ENCODE measurements at places on chromosomes 2 and 18.

- peak; percentile 71 for DNase-seq
These were observed 103.8 kb downstream of the ASAP2 start for GRCh38 chr2:9310377-9310776.

DNA sequence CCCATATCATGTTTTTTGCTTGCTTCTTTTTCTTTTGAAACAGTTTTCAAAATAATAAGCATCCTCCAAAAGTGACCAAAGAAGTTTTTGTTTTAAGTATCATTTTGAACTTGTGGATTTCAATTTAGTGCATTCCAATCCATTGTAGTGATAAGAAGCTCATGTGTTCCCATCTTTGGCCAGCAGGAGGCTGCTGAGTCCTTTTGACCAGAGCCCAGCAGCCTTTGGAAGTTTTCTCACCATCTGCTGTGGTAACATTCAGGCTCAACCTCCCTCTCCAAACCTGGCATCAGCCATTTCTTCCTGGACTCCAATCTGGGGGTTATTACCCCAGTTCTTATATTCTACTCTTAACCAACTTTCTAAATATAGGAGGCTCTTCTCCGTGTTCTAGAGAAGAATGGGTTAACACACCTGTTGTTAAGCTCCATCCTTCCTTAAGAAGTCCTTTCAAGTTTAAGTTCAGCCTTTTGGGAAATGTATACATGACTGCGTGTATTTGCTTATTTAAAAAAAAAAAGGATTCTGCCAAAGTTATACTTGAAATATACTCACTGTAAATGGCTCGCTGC lies 39.0 kb upstream of the MAL start:
- peak; percentile 71 for DNase-seq

GRCh38 chr2:145203891-145204290 lies 684.0 kb upstream of the ZEB2 start:
- no peak for DNase-seq

- DNase-seq, result no peak
These were observed 2100.9 kb upstream of the CELF4 start for GRCh38 chr18:39666541-39666940.

DNA sequence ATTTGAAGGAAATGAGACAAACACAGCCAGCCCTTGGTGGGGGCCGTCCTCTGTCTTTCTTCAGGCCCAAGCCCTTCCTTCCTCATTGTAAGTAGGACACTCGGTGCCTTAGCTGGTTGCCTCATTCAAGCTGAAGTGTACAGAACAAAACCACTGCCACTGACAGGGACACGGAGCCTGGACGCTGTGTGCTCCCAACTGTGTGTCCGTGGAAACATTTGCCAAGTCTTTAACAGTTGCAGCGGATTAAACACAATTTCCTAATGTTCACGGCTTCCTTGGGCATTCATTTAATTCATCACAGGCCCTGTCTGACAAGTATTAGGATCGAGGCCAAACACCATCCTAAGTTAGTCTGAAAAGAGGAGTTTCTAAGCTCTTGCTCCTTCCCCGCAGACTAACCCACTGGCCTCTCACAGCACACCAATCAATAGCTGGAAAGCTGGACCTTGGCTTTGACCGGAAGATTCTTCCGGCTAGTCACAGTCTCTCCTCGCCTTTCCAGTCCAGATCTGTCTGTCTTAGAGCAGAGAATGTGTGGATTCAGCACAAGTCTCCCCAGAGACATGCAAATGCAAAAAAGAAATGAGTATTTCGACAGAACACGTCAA lies 68.7 kb upstream of the ACSL3 start:
- peak; percentile 85 for DNase-seq

- DNase-seq, result no peak
These were observed 17.8 kb upstream of the TCF4 start for GRCh38 chr18:55605733-55606338.

DNA sequence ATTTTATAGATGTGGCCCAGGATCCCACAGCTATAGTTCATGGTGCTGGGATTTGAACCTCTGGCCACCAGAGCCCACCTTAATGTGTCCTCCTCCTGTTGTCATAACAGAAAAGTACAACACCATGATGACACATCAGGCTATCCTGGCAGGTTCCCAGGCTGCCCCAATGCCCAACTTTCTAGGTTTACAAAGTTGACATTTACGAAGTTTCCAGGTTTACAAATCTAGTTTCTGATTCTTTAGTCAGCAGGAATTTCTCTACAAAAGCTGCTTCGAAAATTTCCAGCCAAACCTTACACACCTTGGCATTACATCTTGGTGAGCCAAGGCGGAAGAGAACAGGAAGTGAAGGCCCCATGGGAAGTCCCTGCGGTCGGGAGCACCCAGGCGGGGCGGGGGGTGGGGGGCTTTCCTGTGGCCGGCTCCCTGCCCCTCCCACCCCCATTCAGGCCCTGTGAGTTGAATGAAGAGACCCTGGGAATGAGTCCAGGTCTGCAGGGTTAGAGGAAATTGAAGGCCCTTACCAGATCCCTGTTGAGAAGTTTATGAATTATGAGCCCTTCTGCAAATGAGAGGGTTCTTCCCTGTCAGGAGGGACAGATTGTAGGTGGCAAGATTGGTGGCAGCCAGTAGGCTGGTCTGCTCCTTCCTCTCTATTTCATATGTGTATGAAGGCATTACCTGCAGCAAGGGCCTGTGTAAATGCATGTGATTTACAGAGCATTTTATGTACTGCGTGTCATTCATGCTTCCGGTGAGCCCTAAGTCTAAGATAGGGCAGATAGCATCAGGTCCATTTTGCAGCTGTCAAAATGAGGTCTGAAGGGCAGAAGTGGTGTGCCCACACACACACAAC lies 11.1 kb upstream of the IL1RN start:
- DNase-seq, result no peak

DNA sequence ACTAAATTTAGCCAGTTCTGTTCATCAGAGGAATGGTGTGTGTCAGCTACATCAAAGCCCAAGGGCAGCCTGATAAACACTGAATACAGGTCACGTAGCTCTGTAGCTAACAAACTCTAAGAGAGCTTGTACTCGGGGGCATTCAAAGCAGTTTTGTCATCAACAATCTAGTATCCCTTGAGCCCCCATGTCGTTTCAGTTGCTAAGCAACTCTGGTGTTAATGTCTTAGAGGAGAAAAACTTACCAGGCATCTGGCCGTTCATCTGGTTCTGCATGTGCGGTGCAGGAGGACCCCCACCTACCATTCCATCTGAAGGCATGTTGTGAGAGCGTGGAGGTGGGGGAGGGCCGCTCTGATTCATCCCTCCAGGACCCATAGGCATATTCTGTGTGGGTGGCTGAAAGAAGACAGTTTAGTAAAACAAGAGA lies 33.1 kb downstream of the SS18 start:
- no peak for DNase-seq

- no peak for DNase-seq
These were observed 18.4 kb downstream of the LIPG start for GRCh38 chr18:49580279-49580678.

GRCh38 chr2:63078852-63079606 lies 28.4 kb downstream of the OTX1 start:
- DNase-seq, result peak; percentile 31

GRCh38 chr2:221443645-221444044 lies 128.5 kb downstream of the EPHA4 start:
- DNase-seq, result peak; percentile 8

- DNase-seq, result no peak
These were observed 42.1 kb upstream of the FAM124B start for GRCh38 chr2:224444021-224444420.

DNA sequence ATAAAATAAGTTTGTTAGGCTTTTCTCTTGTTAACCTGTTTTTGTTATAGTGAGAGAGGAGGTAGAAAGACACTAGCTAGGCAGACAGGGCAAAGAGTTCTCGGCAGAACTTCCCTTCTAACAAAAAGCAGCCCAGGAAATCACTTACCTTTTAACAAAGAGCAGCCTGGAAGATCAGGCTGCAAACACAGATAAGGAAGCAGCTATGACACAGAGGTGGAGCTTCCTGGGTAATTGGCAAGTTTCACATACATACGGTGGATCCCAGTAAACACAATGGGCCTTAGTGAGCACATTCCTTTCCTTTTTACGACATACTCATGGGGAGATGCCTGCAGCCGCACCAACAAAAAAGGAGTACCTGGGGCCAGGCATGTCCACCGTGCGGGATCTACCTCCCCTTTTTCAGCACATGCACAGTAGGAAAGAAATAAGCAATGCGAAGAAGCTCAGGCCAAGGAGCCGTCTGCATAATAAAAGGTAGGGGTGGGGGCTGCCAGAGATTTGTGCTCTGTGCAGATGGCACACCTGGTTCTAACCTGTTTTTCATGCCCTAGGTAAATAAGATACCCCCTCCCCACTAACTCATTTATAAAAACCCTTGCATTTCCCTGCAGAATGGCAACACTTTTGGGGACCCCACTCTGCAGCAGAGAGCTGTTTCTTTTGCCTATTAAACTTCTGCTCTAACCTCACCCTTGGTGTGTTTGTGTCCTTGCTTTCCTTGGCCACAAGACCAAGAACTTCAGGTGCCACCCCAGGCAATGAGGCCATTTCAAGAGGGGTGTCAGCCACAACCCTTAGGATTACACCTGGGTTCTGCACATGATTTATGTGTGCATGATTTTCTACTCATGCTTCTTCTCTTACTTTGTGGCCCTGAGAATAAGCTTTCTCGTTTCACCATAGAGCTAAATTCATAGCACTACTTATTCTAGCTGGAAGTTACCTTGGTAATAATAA lies 26.5 kb downstream of the MDH1 start:
- DNase-seq, result no peak

DNA sequence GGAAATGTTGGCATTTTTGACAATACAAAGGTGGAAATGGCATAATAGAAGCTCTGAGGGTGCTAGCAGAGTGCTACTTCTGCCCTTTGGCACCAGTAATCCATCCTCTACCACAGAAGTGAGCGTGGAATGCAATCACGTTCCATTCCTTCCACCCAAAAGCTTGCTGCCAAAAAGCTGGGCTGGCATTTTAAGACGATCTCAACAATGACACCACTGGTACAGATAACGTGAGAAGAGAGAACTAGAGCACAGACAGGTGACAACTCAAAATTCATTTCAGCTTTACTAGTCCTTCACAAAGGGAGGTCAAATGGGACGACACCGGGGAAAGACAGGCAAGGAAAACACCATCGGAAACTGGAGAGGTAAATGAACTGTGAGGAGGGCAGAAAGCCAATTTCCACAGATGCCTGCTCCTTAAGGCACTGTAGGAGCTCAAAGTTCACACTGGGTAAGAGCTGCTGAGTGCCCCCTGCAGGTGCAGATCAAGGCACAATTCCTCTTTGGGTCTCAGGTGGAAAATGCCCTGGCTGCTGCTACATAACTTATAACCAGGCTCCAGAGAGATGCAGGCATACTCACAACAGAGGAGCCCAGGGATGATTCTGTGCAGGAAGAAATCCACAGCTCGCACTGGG lies 50.7 kb upstream of the RNU4ATAC start:
- DNase-seq, result no peak

GRCh38 chr18:48023334-48024008 lies 93.0 kb upstream of the SMAD2 start:
- DNase-seq, result peak; percentile 54

- no peak for DNase-seq
These were observed 1.3 kb upstream of the SCYGR3 start for GRCh38 chr2:227615906-227616305.

DNA sequence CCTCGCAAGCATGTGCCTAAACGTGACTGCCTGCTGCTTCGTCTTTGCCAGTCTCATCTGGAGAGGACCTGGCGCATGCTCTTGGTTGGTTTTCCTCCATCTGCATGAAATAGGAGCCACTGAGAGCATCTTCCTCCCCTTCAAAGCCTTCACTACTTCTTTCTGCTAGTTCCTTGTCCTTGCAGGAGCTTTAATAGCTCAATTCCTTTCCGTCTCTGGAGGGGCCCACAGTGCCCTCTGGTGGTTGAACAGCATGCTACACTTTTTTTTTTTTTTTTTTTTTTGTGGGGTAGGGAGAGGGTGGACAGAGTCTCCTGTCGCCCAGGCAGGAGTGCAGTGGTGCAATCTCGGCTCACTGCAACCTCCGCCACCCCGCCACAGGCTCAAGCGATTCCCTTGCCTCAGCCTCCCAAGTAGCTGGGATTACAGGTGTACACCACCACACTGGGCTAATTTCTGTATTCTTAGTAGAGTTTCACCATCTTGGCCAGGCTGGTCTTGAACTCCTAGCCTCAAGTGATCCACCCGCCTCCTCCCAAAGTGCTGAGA lies 59.6 kb downstream of the SP110 start:
- peak; percentile 81 for DNase-seq

GRCh38 chr2:88690591-88691338 lies 708 bp upstream of the RPIA start:
- no peak for DNase-seq

GRCh38 chr2:160551259-160551658 lies 57.7 kb upstream of the RBMS1 start:
- peak; percentile 87 for DNase-seq

GRCh38 chr2:48397846-48398245 lies 132.1 kb upstream of the STON1 start:
- DNase-seq, result no peak

DNA sequence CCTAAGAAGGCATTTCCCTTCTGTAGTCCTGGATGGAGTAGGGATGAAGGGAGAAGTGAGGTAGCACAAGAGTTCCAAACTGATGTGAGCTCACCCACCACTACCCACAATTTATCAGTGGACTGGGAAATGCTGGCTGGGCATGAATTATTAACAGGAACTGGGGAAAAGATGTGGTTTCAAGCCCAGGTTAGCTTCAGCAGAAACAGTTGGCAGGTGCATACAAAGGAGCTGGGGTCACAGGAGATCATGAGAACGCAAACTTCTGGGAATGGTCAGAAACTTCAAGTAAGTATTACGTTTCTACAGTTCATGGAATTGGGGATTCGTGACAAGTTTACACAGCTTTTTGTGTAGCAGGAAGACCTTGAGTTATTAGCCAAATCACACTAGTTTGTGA lies 5.4 kb downstream of the CCDC141 start:
- DNase-seq, result no peak

DNA sequence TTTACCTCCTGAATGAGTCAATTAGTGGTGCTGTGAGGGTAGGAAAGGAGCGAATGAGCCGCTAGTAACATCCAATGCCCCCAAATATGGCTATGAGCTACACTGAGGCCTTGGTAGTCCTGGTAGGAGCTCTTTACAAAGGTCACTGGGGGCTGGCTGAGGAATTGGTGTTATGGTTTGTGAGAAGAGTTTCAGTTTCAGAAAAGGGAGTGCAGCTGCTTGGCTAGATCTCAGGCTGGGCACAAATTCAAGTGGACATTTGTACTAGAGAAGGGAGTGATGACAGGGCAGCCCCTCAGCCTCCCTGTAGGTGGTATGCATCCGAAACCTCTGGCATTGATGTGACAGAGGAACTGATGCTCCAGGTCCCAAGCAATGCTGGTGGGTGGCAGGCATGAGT lies 13.9 kb upstream of the PAIP2B start:
- DNase-seq, result no peak

GRCh38 chr2:28401948-28402550 lies 9.4 kb downstream of the FOSL2 start:
- peak; percentile 4 for DNase-seq

- DNase-seq, result peak; percentile 31
These were observed 565.2 kb upstream of the ID2 start for GRCh38 chr2:8116661-8117060.
